ENCODE measurements at places on chromosomes 5 and 9.
A peak's percentile ranks its signal among the peaks of the same experiment; 100 is the strongest.

DNA sequence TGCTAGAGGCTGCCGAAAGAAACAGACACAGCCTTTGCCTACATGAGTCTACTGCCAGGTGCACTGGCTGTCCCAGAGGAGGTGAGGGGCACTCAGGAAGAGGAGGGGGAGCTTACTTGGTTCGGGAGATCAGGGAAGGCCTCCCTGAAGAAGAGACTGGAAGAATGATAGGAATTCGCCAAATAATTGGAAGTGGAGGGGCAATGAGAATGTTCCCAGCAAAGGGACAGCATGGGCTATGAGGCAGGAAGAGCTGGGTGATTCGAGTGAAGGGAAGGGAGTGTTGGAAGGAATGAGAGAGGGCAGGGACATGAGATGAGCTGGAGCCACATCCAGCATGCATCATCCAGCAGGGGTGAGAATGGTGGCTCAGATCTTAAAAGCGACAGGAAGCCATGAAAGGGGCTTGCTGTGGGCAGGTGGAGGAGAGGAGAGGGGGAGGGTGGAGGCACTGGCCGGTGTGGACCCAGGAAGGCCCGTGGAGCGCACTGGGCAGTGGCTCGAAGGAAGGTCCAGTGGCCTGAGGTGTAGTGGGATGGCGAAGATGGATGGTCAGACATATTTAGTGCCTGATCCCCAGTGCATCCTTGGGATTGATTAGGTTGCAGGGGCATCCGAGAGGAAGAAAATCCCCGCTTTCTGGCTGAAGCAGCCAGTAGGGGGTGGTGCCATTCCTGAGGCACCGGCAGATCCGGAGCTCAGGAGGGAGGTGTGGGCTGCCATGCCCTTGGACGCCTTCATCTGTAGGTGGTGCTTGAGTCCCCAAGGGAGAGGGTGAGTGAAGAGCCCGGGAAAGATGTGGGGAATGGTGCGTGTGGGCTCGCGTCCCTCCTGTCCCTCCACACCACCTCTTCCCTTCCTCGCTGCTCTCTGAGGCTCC, 53.5 kb upstream of the GARNL3 start:
- no peak for DNase-seq

- no peak for DNase-seq
Observed at GRCh38 chr9:113480612-113481011, 17.1 kb downstream of the RGS3 start.

DNA sequence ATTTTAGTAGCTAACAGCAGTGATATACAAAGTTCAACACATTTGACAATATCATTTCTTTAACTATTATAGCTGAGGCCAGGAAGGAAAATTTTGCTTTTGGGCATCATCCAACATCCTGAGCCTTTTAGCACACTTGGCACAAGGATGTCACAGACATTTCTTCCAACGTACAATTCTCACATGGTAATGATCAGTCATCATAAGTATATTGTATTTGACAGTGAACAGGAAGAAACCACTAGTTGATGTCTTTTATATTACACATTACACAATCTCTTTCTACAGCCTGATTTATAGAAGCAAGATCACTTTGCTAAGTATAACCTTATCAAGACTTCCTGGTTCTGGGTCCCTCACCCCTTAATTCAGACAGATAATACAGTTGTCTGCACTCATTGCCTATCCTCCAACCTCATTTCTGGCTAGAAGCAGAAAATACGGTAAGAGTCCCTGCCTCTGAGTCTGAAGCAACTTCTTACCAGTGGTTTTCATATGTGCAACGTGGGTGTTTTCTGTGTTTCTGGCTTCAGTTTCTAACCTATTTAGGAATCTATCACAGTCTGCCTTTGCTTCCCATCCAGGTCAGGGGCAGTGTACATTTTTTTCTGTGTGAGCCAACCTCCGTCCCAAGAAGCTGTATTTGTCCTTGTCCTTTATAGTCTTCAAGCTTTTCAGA, 167.8 kb downstream of the PAM start:
- no peak for DNase-seq

- DNase-seq: no peak
Observed at GRCh38 chr5:68246802-68247201, 31.2 kb downstream of the PIK3R1 start.

DNA sequence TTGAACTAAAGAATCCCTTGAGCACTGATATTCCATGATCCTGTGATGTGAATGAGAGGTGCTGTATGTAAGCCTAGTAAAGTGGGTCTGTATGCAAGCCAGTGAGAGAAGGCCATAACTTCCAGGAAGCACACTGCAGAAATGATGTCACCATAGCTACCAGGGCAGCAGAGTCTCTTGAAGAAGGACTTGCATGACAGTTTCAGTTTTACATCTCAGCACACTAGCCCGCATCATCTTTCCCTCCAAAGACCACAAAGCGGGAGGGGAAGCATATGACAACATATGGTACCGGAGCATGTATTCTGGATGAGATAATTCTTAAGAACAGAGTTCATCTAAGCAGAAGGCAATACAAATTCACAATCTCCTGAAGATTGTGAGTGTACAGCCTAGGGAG, 37.6 kb upstream of the MAST4 start:
- no peak for DNase-seq

DNA sequence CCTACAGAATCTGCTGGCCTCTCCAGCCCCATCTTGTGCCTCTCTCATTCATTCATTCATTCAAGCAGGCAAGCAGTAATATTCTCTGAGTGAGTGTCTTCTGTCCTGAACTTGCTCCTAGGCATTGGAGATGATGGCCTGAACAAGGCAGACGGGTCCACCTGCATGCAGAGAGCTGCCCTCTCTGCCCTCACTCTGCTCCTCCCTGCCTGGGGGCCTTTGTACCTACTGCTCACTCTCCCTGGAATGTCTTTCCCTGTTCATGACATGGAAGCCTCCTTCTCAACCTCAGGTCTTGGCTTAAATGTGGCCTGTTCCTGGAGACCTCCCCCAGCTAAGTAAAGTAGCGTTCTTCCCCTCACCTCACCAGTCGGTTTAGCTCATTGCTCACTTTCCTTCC, 6.6 kb downstream of the CDX1 start:
- DNase-seq: no peak

DNA sequence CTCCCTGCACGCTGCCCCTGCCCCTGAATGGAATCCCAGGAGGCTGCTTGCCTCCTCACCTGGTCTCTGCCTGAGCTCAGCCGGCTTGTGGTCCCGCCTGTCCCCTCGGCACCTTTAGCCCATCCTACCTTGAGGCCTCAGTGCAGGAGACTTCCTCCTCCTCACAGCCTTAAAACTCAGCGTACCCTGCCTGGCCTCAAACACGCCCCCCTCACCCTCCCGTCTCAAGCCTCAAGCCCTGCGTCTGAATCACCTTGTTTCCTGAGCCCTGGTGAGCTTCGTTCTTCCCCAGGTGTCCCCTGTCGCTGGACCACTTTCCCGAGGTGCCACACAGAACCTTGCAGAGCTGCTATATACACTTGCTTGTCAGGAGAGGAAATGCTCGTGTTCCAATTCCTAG, 110.2 kb upstream of the SPIN1 start:
- DNase-seq: no peak

GRCh38 chr5:176386491-176386890, 1.9 kb downstream of the NOP16 start:
- DNase-seq: no peak

GRCh38 chr5:31355337-31355736, 161.9 kb downstream of the CDH6 start:
- DNase-seq: no peak

DNA sequence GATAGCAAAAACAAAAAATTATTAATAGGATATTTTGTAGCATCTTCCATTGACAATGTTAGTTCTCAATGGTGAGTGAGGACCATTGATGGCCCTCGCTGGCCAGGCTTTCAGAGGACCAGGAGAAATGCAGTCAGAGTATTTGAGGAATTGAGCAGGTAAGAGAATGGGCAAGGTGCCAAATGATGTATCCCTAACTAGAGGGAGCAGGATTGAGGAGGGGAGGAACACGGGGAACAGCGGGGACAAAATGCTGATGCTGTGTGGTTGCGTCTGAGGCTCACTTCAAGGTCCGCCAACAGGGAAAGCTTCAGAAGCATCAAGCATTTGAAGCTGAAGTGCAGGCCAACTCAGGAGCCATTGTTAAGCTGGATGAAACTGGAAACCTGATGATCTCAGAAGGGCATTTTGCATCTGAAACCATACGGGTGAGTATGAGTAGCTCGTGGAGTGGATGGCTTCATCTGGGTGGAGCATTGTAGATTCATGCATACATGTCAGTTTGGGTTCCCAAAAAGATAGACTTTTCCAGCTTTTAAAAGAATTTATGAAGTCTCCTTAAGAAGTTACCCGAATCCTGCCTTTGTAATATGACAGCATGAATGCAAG, 16.2 kb downstream of the SPTAN1 start:
- DNase-seq: no peak

DNA sequence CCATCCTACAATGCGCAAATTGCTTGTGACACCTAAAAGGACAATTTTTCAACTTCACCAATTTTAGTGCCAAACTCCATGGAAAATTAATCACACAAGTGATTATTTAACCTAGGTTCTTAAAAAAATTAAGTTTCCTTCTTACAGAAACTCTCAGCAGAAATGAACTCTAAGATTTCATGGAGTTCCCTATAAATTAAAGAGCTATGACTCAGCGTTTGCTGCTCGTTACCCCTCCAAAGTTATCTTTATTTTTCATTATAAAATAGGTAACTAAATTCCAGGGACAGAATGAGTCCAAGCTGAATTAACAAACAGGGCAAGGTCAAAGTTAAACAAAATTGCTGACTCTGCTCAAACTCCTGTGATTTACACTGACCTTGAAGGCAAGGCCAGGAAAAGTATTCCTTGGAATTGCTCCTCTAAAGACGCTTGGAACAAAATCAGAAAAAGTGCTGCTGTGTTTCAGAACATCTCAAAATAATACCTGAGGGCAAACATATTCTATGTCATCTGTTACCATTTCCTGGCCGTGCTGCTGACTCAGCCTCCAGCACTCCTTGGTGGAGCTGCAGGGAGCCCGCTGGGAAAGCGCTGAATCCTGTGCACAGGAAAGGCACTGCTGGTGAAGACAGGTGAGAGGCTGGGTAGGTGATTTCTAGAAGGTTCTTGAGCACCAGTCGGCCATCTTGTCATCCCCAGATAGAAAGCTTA, 2.5 kb upstream of the CMBL start:
- DNase-seq: peak; percentile 69

DNA sequence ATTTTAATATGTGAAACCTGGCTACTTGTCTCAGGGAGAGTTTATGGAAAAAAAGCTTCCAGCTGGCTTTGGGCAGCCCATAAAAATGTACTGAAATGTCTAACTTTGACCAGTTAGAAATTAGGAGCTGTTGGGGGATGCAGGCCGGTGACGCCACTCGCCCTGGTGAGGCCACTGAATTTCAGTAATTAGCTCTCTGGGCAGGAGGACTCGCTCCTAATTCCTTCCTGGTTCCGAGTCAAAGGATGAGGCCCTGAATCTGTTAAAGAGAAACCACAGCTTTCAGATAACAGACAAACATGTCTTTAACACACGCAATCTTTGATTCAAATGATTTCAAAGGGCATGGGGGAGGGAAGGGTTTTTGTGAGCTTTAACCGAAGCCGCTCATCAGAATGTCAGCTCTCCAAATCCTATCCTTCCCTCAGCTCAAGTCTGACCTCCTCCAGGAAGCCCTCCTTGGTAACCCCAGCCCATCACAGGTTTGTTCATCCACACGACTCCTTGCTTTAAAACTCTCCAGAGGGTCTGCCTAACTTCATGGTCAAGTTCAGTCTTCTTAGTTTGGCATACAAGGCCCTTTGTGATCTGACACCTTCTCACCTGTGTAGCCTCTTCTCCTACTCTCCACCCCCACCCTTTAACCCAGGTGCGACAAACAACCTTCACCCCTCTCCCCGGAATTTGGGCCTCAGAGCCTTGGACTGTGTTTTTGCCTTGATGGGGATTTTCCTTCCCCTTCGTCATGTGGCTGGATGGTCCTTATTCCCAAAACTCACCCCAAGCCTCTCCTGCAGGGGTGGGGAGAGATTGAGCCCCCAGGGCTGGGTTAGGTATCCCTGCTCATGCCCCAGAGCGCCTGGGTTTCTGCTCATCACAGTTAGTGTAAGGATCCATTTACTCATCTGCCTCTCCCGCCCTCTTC, 13.6 kb upstream of the PHF19 start:
- DNase-seq: no peak

DNA sequence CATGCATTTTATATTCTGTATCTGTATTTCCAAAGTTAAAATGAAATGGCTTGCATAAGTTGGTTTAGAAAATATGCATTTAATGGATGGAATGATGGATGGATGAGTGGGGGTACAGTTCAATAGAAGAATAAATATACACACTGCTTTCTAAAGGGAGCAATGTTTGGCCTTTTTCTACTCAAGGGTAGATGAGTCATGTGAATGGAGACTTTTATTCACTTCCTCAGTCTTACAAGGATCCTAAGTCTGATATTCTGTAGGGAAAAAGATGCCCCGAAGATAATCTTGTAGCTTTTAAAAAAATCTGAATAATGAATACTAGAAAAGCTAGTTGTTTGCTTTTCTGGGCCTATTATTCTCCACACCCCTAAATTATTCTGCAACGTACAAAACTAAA, 2112.1 kb downstream of the MAT2B start:
- no peak for DNase-seq

DNA sequence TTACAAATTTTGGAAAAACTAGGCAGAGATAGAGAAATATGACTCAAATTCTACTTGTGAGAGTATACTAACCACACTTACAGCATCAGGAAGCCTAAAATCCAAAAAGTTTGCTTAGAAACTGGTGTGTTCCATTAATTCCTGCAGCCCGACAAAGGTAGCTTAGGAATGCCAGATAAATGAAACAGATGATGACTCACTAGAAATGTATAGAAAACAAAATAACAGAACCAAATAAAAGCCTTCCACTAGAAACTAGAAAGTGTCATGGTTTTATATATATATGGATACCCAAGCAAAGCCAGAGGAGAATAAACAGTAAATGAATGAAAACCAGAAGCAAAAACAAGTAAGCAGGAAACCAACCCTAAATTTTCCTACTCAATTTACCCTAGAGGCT, 272.2 kb upstream of the PRDM9 start:
- no peak for DNase-seq

DNA sequence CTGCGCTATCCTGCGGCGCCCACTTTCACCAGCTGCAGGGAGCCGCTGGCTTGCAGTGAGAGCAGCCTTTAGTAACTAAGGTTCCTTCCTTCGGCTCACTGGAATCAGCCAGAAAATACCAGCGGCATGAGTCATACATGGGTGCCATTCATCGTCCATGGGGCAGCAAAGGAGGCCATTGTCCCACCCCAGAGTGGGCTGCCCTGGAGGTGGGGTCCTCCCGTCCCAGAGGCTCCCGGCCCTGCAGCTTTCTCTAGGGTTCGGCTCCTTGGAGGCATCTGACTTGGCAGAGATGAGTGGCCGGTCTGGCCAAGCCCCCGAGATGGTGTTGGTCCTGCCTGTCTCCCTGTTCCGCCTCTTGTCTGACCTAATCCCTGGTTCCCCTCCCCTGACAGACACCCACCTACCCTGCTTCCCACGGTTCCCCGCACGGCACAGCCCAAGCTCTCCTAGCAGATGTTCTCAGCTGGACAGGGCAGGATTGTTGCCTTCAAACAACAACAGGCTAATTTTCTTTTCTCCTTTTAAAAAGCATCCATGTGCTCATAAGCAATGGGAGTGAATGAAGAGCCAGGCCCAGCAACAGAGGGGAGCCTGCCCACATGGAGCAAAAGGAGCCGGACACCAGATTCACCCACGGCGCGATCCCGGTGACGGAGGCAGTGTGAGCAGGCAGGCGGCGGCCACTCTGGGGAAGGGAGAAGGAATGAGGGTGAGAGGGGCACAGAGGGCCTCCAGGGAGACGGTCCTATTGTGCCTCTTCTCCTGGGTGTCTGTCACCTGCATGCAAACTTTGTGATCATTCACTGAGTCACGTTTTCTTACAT, 97.0 kb upstream of the COL5A1 start:
- no peak for DNase-seq

Data from keratinocyte (primary cell).